ENCODE measurements at places on chromosomes 13 and 19.

DNA sequence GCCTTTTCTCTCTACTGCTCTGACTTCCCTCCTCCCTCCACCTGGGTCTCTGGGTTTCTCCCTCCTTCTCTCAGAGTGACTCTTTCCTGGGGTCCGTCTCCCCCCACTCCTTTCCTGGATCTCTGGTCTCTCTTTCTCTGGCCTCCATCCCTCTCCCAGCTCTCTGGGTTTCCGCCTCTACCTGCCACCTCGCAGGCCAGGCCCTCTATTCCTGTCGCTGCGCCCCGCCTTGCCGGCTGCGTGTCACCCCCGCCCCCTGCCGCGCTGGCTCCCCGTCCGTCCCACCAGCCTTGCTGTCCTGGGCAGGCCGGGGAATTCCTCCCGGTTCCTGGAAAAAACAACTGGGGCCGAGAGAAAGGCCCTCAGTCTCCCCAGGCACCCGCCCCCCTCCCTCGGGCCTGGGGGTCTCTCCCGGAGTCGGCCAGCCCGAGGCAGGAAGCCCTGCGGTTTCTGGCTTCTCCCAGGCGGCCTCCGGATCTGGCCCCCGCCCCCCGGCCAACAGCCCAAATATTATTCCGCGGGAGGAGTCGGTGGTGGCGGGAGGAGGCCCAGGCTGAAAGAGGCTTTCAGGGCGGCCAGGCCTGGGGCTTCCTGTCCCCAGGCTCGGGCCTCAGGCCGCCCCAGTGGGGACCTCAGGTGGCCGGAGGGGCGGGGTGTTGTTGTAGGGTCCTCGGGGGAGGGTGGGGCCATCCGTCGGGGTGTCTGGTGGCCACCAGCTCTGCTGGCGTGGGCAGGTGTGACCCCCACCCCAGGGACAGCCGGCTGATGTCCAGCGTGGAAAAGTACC is 9.3 kb downstream of the IRF2BP1 start:
- DNase-seq: no peak

GRCh38 chr13:32861304-32861703 is 154.9 kb upstream of the KL start:
- no peak for DNase-seq

- DNase-seq: no peak
These were observed 2.8 kb upstream of the A1BG start for GRCh38 chr19:58355908-58356765.

GRCh38 chr13:28582225-28582891 is 76.6 kb upstream of the POMP start:
- DNase-seq: peak; percentile 21

DNA sequence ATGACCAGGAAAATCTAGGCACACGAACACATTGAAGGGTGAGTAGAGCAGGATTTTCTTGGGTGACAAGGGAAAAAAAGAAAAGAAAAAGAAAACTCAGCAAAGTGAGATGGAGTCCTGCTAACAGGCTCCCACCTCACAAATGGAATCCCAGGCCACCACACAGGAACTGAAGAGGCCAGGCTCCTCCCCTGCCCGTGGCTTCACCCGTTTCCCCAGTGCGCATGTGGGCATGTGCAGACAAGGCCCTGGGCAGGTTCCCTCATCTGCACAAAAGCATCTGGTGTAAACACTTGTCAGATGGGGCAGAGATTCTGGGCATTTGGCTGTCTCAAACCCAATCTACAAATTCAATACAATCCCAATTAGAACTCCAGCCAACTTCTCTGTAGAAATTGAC is 24.5 kb downstream of the CFAP97D2 start:
- DNase-seq: no peak
